ENCODE measurements at places on chromosomes 1 and 21. TPM values are rescaled to one million over a fixed set of nuclear protein-coding genes. Genes with fewer than 3 reads are reported as not detected.

DNA sequence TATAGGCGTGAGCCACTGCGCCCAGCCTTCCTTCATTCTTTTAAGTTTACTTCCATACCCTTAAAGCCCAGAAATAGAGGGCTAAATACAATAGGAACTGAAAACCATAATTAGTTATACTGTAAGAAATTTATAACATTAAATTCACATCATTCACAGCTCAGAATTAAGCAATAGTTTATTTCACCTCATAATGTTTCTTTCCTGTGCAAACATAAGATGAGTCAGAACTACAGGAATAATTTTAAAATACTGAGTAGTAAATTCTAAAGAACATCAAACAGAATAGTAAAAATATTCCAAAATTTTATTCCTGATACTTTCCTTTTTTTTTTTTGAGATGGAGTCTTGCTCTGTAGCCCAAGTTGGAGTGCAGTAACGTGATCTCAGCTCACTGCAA lies 24.1 kb downstream of the POGZ start:
- DNase-seq, result no peak
- H3K4me1 ChIP-seq, result peaks cover 20% of the 10 kb centered on the region
- H3K27ac ChIP-seq, result no peak overlapping the region
- no peak overlapping the region for H3K4me3 ChIP-seq
- H3K36me3 ChIP-seq, result peaks cover 11% of the 10 kb centered on the region

- no peaks in the 10 kb centered on the region for H3K36me3 ChIP-seq
- no peak overlapping the region for H3K27ac ChIP-seq
- no peaks in the 10 kb centered on the region for H3K4me1 ChIP-seq
- no peak for DNase-seq
- H3K27me3 ChIP-seq, result peaks cover 7% of the 10 kb centered on the region
Observed at GRCh38 chr1:33573661-33574060, 101.2 kb downstream of the ZSCAN20 start.

DNA sequence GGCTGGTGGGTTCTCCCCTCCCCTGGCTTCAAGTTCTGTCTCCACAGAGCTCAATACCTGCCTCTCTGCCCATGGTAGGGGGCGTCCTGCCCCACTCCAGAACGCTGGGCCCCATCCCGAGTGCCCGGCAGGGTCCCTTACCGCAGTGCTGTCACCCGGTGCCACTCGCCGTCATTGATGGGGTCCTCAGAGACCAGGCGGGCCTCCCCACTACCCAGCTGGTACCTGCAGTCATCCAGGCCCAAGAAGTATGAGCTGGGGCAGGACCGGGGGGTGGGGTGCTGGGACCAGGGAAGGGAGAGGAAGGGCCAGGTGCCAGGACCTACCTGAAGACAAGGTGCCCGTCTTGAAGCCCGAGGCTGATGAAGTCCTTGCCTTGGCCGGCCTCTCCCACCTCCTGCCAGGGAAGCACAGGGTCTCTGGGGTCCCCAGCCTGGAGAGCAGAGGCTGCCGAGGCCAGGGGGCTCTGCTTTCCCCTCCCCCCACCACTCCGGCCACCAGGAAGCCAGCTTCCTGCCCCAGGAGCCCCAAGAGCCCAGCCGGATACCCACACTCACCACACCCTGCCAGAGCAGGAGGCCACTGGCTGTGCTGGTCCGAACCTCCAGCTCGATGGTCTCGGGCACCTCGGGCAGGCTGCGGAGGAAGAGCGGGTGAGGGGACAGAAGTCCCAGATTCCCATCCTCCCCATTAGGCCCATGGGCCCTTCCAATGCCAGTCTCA lies 12.1 kb downstream of the LDLRAD2 start:
- H3K36me3 ChIP-seq, result no peaks in the 10 kb centered on the region
- H3K27ac ChIP-seq, result no peak overlapping the region
- H3K4me3 ChIP-seq, result no peak overlapping the region

DNA sequence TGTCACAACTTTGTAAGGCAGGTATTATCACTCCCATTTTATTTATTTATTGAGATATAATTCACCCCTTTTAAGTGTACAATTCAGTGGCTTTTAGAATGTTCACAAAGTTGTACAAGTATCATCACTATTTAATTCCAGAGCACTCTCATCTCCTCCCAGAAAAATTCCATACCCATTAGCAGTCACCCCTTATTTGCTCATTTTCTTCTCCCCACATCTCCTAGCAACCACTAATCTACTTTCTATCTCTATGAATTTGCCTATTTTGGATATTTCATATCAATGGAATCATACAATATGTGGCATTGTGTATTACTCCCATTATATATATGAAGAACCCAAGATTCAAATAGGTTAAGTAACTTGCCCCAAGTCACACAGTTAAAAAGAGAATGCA lies 7.0 kb downstream of the DSTYK start:
- no peaks in the 10 kb centered on the region for H3K27me3 ChIP-seq
- DNase-seq, result no peak
- H3K27ac ChIP-seq, result no peak overlapping the region
- peaks cover 6% of the 10 kb centered on the region for H3K36me3 ChIP-seq
- H3K4me3 ChIP-seq, result no peak overlapping the region
- H3K4me1 ChIP-seq, result peaks cover 51% of the 10 kb centered on the region

DNA sequence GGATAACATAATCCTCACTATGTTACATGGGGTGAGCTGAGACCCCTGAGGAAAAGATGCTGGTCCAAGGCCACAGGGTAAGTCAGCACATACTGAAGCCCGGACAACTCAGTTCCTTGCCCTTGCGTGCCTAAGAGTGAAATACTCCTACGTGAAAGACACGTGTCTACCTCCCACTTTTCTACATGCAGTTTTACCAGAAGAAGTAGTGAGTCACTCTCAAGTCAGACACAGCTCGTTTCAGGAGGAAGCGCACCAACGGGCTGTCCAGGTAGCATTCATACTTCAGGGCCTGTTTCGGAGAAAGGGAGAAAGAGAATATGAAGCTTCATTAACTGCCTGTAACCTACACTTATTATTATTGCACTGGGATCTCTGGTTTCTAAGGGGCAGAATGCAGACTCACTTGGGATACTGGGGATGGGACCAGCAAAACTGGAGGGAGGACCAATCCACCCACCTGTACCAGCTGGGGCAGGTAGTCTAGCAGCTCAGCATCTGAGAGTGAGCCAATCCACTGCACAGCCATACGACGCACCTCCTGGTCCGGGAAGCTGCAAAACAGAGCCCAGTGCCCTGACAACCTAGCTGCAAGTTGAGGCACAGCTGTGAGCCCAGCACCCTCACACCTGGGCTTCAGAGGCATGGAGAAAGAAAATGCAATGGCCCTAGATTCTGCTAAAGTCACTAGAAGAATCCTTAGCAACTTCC lies 32.4 kb upstream of the PPP1R15B start:
- H3K27me3 ChIP-seq, result no peaks in the 10 kb centered on the region
- DNase-seq, result no peak
- peaks cover 44% of the 10 kb centered on the region for H3K36me3 ChIP-seq

Gene APOBEC4
- not detected for total RNA-seq
